ENCODE measurements at places on chromosomes 7 and 10.

DNA sequence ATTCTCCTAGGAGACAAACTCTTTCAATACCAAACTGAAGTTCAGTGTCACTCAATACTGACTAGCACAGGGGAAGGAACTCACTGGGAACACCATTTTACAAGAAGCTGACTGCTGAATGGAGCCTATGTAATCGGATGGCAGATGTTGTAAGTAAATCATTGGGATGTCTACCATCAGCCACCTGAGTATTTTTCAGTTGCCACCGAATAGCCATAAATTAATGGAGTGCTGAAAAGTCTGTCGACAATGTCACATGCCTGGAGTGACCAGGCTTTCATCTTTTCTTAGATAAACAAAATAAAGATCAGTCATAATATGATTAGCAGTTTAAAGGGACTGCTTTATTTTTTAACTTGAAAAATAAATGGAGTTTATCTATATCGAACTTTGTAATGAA is 145.9 kb upstream of the SEMA3E start:
- no peak for DNase-seq

- DNase-seq: no peak
These were observed 67.0 kb upstream of the PLXDC2 start for GRCh38 chr10:19749185-19749729.

DNA sequence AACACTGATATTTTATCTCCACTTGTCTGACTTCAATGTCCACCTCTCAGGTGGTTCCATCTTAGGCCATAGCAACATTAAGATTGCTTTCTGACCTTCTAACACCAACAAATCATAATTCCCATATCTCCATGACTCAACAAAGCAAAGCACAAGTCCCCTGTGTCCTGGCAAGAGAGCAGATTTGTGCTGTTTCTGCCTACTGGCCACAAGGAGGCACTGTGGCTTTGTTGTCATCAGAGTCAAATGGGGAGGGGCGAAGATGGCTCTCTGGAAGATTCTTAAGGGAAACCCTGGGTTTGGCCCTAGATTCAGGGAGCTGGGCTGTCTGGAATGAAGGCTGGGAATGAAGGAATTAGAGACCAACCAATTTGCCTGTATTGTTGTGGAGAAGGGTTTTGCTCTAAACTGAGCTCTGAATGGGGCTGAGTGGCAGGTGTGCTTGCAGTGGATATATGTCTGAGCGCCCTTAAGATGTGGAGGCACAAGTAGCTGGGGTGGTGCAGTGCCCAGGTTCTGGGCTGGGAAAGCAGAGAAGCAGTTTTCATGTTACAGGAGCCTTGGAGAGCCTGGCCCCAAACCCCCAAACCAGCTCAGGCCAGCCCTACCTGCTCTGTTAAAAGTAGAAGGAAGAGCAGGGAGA is 154.8 kb upstream of the PRSS58 start:
- DNase-seq: peak; percentile 21

DNA sequence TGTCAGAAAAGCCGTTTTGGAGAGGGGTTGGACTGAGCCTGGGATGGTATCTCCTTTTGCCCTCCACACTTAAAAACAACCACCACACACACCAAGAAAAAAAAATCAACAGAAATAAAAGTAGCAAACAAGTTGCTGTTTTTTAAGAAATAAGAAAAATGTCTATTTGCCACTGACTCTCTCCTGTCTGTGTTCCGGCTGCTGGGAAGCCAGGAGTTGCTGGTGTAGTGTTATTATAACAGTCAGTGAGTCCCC is 163 bp downstream of the EGR2 start:
- no peak for DNase-seq

- DNase-seq: no peak
These were observed 84.5 kb downstream of the AOAH start for GRCh38 chr7:36639826-36640225.
